Sigmoid colon (tissue), 7 donors: ENCODE measurements at places on chromosomes 4 and X. TPM values are rescaled to one million over a fixed set of nuclear protein-coding genes. Genes with fewer than 3 reads are reported as not detected.

GRCh38 chr4:7837597-7838135, 102.0 kb downstream of the AFAP1 start:
- no peaks in the 10 kb centered on the region for H3K27me3 ChIP-seq
- peak; percentile 39 for DNase-seq
- H3K4me3 ChIP-seq, result no peak overlapping the region
- peak overlapping the region; percentile 42 for H3K27ac ChIP-seq
- peaks cover 13% of the 10 kb centered on the region for H3K4me1 ChIP-seq

- DNase-seq, result no peak
- H3K4me3 ChIP-seq, result no peak overlapping the region
- no peak overlapping the region for H3K27ac ChIP-seq
- H3K4me1 ChIP-seq, result no peaks in the 10 kb centered on the region
Observed at GRCh38 chr4:102608190-102608589, 107.0 kb downstream of the NFKB1 start.

MAGEB10 gene
- polyA plus RNA-seq, result not detected

GRCh38 chrX:149984411-149984810, 46.1 kb upstream of the EOLA2 start:
- DNase-seq, result no peak
- peaks cover 3% of the 10 kb centered on the region for H3K4me1 ChIP-seq
- no peak overlapping the region for H3K4me3 ChIP-seq
- H3K36me3 ChIP-seq, result no peaks in the 10 kb centered on the region

GRCh38 chrX:154980330-154981115, 42.0 kb downstream of the F8 start:
- H3K27me3 ChIP-seq, result no peaks in the 10 kb centered on the region
- H3K27ac ChIP-seq, result no peak overlapping the region
- H3K4me3 ChIP-seq, result peak overlapping the region; percentile 46
- peak; percentile 83 for DNase-seq
- no peaks in the 10 kb centered on the region for H3K36me3 ChIP-seq

DNA sequence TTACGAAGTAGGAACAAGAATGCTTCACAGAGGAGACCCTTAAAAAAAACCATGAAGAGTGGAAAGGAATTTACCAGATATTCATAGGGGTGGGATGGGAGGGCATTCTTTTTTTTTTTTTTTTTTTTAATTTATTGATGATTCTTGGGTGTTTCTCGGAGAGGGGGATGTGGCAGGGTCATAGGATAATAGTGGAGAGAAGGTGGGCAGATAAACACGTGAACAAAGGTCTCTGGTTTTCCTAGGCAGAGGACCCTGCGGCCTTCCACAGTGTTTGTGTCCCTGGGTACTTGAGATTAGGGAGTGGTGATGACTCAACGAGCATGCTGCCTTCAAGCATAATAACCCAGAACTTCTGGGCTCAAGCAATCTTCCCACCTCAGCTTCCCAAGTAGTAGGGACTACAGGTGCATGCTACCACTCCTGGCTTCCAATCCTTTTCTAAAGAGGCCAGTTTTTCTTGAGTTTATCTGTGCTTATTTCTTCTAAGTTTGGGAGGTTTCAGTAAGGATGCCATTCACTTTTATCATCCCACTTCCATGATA, 65.9 kb upstream of the OGT start:
- no peaks in the 10 kb centered on the region for H3K4me1 ChIP-seq
- no peaks in the 10 kb centered on the region for H3K27me3 ChIP-seq
- H3K36me3 ChIP-seq, result no peaks in the 10 kb centered on the region
- no peak overlapping the region for H3K4me3 ChIP-seq
- no peak overlapping the region for H3K27ac ChIP-seq

DNA sequence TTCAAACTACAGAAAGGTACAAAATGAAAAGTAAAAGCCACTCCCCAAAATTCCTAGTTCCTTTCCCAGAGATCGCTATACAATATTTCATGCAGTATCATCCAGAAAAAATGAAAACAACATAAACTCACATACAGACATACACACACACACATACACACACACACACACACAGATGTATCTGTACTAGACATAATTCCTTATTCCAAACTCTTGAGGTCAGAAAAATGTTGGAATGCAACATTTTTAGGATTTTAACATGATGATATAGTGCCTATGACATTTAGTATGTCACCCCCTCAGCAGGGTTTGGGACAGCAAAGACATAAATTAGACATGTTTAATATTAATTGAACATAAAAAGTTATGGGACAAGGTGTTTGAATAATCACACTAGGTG, 73.4 kb upstream of the LHFPL1 start:
- no peaks in the 10 kb centered on the region for H3K4me1 ChIP-seq
- no peak overlapping the region for H3K27ac ChIP-seq
- no peak overlapping the region for H3K4me3 ChIP-seq
- no peaks in the 10 kb centered on the region for H3K27me3 ChIP-seq

TMEM35A gene
- 1.8 TPM for polyA plus RNA-seq

- no peak overlapping the region for H3K27ac ChIP-seq
- no peaks in the 10 kb centered on the region for H3K4me1 ChIP-seq
- H3K36me3 ChIP-seq, result no peaks in the 10 kb centered on the region
- H3K4me3 ChIP-seq, result no peak overlapping the region
Observed at GRCh38 chr4:55834086-55834795, 14.7 kb downstream of the EXOC1L start.

SOD3 gene
- 3.2 TPM for polyA plus RNA-seq

DNA sequence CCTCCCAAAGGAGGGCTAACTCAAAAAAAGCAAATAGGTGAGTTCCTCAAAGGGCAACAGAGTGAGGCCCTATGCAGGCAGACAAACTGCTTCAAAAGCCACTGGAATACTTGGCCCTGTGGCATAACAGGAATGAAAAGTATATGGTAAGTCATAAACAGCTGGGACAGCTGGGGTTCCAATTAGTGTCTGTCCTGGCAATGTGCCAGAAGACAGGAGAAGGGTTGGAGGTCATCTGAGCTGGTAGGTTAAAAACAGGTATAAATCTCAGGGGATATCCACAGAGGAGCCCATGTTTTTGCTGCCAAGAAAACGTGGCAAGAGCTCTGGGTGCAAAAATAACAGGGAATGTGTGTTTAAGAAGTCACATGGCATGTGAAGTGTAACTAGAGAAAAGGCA, 111.6 kb downstream of the APOOL start:
- H3K27me3 ChIP-seq, result no peaks in the 10 kb centered on the region
- no peaks in the 10 kb centered on the region for H3K4me1 ChIP-seq
- DNase-seq, result no peak
- H3K36me3 ChIP-seq, result no peaks in the 10 kb centered on the region

DNA sequence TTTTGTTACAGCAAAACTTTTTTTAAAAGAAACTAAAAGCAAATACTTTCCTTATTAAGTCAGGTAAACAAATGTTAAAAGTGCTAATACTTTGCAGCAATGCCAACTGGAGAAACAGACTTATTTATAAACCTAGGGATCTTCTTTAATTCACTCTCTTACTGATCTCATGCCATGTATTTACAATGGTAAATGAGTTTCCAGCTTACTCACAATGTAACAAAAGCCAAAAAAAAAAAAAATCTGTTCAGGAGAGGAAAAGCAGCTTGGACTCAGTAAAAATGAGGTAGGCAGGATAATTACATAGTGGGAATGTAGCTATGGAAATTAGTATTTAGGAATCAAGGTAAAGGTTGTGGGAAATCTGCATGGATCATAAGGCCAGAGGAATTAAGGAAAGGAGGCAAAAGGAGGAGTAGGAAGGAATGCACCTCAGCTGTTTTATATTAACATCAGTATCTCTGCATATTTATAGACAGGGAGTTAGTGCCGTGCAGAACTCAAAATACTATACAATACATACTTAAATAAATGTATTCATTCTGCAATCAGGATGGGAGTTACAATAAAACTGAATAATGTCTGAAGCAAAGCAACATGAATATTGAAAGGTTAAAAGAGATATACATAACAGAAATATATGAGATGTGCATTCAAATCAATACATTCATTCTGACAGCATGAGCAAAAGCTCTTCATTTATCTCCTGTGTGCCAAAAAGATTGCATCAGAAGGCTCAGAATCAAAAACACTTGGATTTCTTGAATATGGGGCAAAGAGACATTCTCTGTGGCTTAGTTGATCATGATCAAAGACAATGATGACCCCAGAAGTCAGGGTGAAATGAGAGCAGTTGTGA, 57.9 kb upstream of the ETNPPL start:
- no peak overlapping the region for H3K27ac ChIP-seq
- no peaks in the 10 kb centered on the region for H3K27me3 ChIP-seq
- DNase-seq, result no peak
- no peaks in the 10 kb centered on the region for H3K36me3 ChIP-seq

ZNF185 gene
- polyA plus RNA-seq, result 1.8 TPM

WDR17 gene
- 0.63 TPM for polyA plus RNA-seq

DNA sequence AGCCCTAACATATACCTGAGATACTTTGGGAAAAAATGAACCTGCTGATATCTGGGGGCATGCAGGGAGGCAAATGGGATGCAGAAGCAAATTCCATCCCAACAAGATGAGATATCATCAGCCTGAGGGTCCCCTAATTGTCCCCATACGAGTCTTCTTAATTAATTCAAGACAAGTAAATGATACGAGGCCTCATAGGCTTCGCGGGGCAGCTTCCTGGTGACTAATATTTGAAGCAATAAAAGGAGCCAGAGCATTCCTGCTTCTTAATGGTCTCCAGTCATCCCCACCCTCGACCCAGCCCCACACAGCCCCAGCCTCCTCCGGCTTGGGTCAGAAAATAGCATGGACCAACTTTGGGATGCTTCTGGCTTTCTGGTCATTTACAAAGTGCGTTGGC, 99.6 kb upstream of the MSX1 start:
- no peaks in the 10 kb centered on the region for H3K36me3 ChIP-seq
- no peaks in the 10 kb centered on the region for H3K27me3 ChIP-seq
- DNase-seq, result no peak
- no peak overlapping the region for H3K4me3 ChIP-seq
- no peak overlapping the region for H3K27ac ChIP-seq
- H3K4me1 ChIP-seq, result no peaks in the 10 kb centered on the region

DNA sequence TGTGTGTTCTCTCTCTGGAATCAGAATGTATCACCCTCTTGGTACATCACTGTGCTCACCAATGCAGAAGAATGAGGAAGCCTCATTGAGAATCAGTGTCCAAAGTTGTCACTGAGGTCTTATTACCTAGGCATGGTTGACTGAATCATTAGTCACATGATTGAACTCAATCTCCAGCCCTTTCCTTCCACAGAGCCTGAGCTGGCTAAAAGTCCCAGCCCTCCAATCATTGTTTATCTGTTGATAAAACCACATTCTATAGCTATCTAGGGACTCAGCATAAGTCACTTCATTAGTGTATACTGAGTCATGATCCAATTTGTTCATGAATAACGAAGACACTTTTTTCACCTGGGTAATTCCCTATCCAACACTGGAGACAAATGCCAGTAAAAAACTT, 396.8 kb downstream of the TRAM1L1 start:
- H3K27me3 ChIP-seq, result no peaks in the 10 kb centered on the region
- no peaks in the 10 kb centered on the region for H3K36me3 ChIP-seq
- H3K4me1 ChIP-seq, result no peaks in the 10 kb centered on the region

STPG2 gene
- polyA plus RNA-seq, result not detected

XK gene
- 9.3 TPM for polyA plus RNA-seq

CDX4 gene
- not detected for polyA plus RNA-seq

GRCh38 chrX:153900831-153901752, 3.4 kb upstream of the AVPR2 start:
- H3K36me3 ChIP-seq, result no peaks in the 10 kb centered on the region
- no peak overlapping the region for H3K27ac ChIP-seq
- peak; percentile 86 for DNase-seq
- no peak overlapping the region for H3K4me3 ChIP-seq

MAGEA12 gene
- polyA plus RNA-seq, result not detected

DNA sequence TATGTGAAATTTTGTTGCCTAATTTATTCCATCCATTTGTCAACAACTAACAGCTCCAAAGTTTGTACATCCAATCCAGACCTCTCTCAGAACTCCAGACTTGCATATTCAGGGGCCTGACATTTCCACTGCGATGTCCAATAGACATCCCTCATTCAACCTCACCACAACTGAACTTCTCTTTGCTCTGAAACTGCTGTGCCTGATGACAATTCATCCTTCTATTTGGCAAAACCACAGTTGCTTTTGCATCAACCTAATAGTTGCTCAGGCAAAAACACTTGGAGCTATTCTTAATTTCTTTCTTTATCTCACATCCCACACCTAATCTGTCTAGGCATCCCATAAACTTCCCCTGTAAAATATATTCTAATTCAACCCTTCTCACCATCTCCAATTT, 56.5 kb downstream of the ANTXR2 start:
- no peak for DNase-seq
- peak overlapping the region; percentile 52 for H3K27ac ChIP-seq
- no peaks in the 10 kb centered on the region for H3K27me3 ChIP-seq
- no peak overlapping the region for H3K4me3 ChIP-seq
- H3K36me3 ChIP-seq, result no peaks in the 10 kb centered on the region

HELT gene
- polyA plus RNA-seq, result not detected

GRCh38 chrX:1464971-1465285, 12.2 kb upstream of the ASMTL start:
- no peaks in the 10 kb centered on the region for H3K4me1 ChIP-seq
- no peak overlapping the region for H3K4me3 ChIP-seq
- no peak overlapping the region for H3K27ac ChIP-seq
